Fibroblast of lung (primary cell): ENCODE measurements at places on chromosomes 1 and 21. TPM values are rescaled to one million over a fixed set of nuclear protein-coding genes. Genes with fewer than 3 reads are reported as not detected.

C1orf115 gene
- 2.1 and 3.3 TPM in 2 replicates for total RNA-seq

KIAA0319L gene
- total RNA-seq = 38.5 and 65.4 TPM in 2 replicates

RNF186 gene
- total RNA-seq = not detected in 2 replicates

NID1 gene
- total RNA-seq = 29.1 and 29.3 TPM in 2 replicates

AGPAT3 gene
- total RNA-seq = 28.8 and 44.9 TPM in 2 replicates

GRCh38 chr1:248625971-248626370, 8.9 kb downstream of the OR2T11 start:
- no peaks in the 10 kb centered on the region for H3K4me1 ChIP-seq
- no peaks in the 10 kb centered on the region for H3K36me3 ChIP-seq
- DNase-seq = no peak
- H3K4me3 ChIP-seq = no peak overlapping the region
- no peaks in the 10 kb centered on the region for H3K27me3 ChIP-seq

- no peaks in the 10 kb centered on the region for H3K27me3 ChIP-seq
- no peaks in the 10 kb centered on the region for H3K4me1 ChIP-seq
- no peak overlapping the region for H3K4me3 ChIP-seq
- H3K27ac ChIP-seq = no peak overlapping the region
- no peaks in the 10 kb centered on the region for H3K36me3 ChIP-seq
Observed at GRCh38 chr1:240888039-240888786, 276.3 kb upstream of the GREM2 start.

DNA sequence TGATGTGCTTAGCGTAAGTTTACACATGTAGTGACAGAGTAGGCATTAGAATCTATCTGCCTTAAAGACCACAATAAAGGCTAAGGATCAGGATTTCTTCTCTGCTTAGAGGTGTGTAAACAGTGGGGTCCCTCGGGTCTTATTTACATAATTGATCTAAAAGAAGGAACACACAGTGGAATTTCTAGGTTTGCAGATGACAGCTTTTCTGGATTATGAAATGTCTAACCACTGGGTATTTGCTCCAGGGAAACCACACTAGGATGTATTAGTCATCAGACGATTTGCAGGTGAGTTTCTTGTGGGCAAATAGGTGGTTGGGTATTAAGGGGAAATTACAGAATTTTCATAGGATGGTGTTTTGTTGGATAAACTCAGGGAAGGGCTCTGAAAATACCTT, 5.8 kb downstream of the LRRC8D start:
- H3K4me1 ChIP-seq = no peaks in the 10 kb centered on the region
- no peak overlapping the region for H3K4me3 ChIP-seq
- no peak overlapping the region for H3K27ac ChIP-seq
- no peaks in the 10 kb centered on the region for H3K36me3 ChIP-seq

DNA sequence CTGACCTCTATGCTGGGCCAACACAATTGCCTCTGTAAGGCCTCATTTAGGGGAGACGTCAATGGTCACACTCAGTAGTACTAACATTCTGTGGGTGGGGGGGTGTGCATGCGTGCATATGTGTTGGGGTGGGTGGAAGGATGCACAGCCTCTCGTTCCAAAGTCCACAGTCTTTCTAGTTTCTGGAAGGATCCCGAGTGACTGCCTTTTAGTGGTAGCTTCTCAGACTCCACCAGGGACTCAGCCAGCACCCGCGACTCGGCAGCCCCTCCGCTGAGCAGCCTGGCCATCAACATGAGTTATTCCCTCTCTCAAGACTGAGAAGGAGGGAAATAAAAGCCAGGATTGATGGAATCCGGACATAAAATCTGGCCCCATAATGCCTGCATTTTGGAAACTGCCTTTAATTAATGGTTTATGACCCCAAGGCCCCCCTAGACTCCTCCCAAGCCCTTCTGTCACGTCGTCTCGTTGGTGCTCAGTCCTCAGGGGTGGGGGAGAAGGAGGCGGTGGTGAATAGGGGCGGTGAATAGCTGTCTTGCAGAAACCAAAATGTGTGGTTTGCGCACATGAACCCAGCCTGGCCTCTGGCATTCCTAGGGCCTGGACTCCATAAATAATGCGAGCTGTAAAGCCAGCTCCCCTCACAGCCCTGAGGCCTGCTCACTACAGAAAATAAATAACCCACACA, 65.1 kb upstream of the TMEM51 start:
- H3K4me1 ChIP-seq = peaks cover 6% of the 10 kb centered on the region
- no peaks in the 10 kb centered on the region for H3K27me3 ChIP-seq
- no peaks in the 10 kb centered on the region for H3K36me3 ChIP-seq

DNA sequence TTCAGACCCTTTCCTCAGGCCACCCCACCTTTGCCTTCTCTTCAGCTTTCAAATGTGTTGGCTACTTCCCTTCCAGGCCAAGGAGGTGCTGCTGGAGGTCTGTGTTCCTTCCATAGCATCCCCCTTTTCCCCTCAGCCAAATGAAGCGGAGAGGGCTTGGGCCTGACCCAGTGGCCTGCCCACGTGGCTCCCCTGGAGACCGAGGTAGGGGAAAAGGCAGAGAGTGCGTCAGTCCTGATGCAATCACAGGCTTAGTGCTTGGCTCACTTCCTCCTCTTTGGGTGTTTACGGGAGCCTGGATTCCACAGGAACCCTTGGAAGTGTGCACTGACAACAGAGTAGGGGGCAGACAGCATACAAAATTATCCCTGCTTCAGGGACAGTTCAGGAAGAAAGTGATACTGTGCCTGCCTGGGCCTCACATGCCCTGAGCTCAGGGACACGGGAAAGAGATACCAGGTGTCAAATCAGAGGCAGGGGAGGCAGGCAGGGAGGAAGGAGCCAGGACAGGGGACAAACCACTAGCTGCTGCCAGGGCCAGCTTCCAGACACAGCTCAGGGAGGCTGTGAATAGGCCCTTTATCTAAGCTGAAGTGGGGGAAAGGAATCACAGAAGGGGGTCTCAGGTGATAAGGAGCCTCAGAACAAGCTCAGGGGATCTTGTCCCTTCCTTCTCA, 16.6 kb upstream of the PTP4A2 start:
- peak overlapping the region; percentile 90 for H3K27ac ChIP-seq
- H3K4me3 ChIP-seq = no peak overlapping the region
- H3K36me3 ChIP-seq = no peaks in the 10 kb centered on the region
- no peaks in the 10 kb centered on the region for H3K27me3 ChIP-seq
- H3K4me1 ChIP-seq = peaks cover 11% of the 10 kb centered on the region
- peak; percentile 95 for DNase-seq

DNA sequence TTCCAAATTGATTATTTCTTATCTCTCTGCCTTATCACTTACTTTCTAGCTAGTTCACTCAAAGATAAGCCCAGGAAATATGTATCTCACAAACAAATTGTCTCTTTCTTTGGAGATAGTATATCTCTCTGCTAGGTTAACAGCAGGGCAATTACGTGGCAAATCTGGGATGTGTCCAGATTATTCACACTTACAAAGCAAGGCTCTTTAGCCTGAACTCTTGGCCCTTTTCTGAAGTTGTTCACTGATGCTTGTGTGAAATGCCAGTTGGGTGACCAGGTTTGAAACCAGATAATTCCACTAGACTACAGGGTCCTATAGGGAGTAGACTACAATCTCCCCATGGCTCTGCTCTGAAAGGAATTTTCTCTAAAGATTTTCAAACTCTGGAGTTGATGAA, 30.8 kb upstream of the FAM78B start:
- H3K27ac ChIP-seq = no peak overlapping the region
- peak; percentile 84 for DNase-seq
- no peak overlapping the region for H3K4me3 ChIP-seq
- no peaks in the 10 kb centered on the region for H3K36me3 ChIP-seq
- H3K27me3 ChIP-seq = no peaks in the 10 kb centered on the region

DNA sequence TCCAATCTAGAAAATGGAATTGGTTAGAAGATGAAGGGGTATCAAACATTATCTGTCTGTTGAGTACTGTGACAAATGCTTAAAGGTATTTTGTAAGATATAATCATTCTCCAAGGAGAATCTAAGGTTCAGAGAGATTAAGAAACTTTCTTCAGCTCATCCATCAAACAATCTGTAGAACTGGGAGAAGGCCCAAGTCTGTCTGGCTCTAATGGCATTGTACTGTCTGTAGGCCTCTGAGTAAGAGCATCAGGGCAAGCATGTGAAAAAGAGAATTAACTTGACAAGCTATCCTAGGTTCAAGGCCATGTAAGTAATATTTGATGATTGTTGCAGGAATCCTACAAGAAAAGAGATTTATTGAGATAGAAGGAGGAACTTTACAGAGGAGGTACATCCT, 5.3 kb upstream of the FGGY start:
- DNase-seq = no peak
- H3K36me3 ChIP-seq = no peaks in the 10 kb centered on the region
- H3K4me1 ChIP-seq = peaks cover 2% of the 10 kb centered on the region

DNA sequence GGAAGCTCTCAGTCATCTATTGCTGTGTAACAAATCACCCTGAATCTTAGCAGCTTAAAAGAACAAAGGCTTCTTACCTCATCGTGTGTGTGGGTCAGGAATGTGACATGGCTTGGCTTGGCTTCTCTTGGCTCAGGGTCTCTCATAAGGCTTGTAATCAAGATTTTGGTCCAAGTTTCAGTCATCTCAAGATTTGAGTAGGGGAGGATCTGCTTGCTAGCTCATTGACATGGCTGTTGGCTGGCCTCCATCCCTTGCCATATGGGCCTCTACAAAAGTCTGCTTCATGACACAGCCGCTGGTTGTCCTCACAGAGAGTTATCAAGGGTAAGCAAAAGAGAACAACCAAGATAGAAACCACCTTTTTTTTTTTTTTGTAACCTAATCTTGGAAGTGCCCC, 207.7 kb downstream of the PTPRC start:
- no peaks in the 10 kb centered on the region for H3K27me3 ChIP-seq
- H3K4me1 ChIP-seq = no peaks in the 10 kb centered on the region
- no peaks in the 10 kb centered on the region for H3K36me3 ChIP-seq
- no peak overlapping the region for H3K27ac ChIP-seq
- peak; percentile 62 for DNase-seq
- H3K4me3 ChIP-seq = no peak overlapping the region
